Fibroblast of skin of right biceps (primary cell): ENCODE measurements at places on chromosomes 6 and 20.

GRCh38 chr6:157978021-157978783, 3.5 kb upstream of the SYNJ2 start:
- no peak for DNase-seq

GRCh38 chr6:1044040-1044836, 267.7 kb upstream of the FOXQ1 start:
- no peak for DNase-seq

DNA sequence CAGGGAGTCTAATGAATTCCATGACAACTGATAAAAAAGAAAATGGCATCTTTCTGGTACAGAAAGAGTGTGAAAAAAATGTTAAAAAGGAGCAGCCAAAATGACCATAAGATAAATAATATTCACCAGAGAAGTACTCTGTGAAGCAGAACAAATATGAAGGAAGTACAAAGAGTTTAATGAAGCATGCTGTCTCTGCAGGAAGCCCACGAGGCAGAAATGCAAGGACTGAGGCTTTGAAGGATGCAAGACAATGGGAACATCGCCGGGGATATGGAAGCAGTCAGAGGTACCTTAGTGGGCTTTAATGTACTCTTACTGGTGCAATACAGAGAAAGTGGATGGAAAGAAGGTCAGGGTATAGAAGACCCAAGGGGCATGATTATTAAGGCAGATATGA, 50.7 kb downstream of the NOX3 start:
- no peak for DNase-seq

- no peak for DNase-seq
These were observed 181.7 kb downstream of the ZNF217 start for GRCh38 chr20:53411891-53412290.

DNA sequence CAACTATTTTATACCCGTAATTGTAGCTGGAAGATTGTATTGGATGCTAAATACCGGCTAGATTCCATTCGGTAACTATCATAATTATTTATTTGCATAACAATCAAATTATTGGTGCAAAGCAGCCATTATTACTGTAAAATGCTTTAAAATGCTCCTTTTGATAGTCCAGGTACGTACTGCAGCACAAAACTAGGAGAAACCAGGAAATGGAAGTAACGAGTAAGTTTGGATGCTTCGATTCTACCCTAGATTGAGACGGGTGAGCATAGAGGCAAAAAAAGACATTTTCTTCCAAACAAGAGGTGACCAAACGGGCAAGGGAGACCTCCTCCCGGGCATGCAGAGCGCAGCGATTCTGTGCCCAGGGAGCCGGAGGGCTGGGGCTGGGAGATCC, 469 bp upstream of the XRN2 start:
- DNase-seq = no peak

DNA sequence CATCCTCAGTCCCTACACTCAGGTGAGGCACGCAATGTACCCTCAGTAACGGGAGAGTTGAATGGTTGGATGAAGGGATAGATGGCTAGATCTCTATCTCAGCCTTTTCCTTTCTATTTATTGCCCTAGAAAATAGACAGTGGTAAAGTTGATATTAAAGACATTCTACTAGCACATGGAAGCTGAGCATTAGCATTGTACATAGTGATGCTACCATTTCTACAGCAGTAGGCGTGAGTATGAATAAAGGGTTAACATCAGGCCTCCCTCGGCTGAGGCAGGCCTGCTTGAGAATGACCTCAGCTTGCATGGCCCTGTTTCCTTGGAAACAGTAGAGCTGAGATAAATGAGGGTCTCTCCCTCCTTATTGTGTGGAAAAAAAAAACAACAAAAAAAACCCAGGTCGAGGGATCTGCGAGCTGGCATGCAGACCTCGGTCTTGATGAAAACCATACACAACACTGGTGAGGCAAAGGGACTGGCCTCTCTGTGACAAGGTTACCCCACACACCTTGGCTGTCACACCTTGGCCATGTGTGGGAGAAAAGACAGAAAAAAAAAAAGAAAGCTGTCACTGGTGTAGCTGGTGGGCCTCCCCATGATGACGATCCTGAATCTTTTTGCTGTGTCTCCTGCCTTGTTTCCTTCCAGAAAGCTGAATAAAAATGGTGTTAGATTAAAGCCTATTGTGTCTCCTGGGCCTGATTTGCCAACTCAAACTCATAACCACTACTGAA, 160.0 kb downstream of the HACE1 start:
- DNase-seq = no peak

DNA sequence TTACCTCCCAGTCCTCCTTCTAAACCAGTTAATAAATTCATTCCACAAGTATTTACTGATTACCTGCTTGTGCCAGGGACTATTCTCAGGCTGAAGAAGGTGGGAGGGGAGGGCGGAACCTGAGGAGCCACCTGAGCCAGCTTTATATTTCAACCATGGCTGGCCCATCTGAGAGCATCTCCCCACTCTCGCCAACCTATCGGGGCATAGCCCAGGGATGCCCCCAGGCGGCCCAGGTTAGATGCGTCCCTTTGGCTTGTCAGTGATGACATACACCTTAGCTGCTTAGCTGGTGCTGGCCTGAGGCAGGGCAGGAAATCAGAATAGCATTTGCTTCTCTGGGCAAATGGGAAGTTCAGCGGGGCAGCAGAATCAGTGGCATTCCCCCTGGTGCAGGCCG, 4.9 kb upstream of the AAR2 start:
- DNase-seq = no peak

- DNase-seq = peak; percentile 52
These were observed 37.2 kb downstream of the REV3L start for GRCh38 chr6:111445861-111446267.

DNA sequence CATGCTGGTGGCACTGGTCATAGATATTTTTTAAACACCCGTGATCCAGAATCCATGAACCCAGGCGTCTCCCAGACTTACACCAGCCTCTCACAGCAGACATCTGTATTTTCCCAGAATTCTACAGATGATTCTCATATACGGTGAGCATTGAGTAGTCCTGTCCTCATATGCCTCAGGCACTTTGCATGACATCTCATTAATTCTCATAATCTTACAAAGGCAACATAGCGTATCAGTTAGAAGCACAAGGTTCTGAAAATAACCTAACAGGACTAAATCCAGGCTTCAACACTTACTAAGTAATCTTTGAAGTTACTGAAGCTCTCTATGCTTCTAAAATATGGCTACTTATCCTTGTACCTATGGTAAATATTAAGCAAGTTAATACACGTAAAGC, 8.9 kb downstream of the NDUFAF4 start:
- DNase-seq = no peak
